ENCODE measurements at places on chromosomes 12 and 14.

GRCh38 chr12:10186299-10186698, 7.5 kb downstream of the TMEM52B start:
- DNase-seq: no peak

- no peak for DNase-seq
Measured at GRCh38 chr14:31239741-31240140, 32.1 kb upstream of the HECTD1 start.

DNA sequence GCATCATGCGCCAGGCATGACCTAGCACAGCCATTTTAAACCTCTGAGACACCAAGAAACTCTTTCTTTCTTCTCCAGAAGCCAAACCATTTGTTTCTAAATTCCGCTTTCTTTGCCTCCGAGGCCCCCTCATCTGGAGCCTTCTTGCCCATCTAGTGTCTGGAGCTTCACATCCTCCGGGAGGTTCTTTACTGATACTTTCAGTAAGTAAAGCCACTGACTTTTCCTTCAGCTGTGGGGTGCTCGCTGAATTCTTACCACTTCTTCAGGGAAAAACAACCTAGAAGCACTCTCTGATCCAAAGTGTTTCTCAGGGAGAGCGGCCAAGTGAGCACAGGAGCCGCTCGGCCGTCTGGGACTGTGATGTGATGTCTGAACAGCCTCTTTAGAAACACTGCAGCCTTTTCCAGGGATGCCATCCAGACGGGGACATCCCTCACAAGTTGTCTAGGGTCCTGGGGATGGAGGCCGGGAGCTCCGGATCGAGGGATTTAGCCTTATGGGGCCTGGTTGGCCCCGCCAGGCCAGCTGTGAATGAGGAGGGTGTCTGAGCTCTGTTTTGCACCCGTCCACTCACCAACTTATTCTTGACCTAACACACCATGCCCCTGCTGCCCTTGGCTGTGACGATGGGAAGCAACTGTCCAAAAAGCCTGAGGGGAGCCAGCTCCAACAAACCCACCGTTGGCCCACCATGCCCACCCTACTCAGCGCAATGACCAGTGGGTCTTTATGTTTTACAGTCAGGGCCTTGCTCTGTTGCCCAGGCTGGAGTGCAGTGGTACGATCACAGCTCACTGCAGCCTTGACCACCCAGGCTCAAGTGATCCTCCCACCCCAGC, 160.6 kb downstream of the ZFP36L1 start:
- DNase-seq: no peak

- no peak for DNase-seq
Measured at GRCh38 chr14:37594971-37595808, at the start of the genes FOXA1 and TTC6. Gene FOXA1, minus strand, starts transcription at chr14:37595249. Its CDS starts 277 bp downstream, at chr14:37594972. Gene TTC6, plus strand, starts transcription at chr14:37595629. Its CDS starts 26,436 bp downstream, at chr14:37622065.

DNA sequence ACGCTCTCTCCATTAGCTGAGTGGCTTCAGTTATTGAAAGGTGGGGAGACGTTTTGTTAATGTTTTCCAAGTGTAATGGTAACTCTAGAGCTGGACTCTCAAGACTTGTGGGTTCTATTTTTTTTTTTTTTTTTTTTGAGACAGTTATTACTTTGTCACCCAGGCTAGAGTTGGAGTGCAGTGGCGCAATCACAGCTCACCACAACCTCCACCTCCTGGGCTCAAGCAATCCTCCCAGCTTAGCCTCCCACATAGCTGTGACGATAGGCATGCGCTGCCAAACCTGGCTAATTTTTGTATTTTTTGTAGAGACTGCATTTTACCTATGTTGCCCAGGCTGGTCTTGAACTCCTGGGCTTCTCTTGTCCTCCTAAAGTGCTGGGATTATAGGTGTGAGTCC, 26.2 kb downstream of the ATF1 start:
- DNase-seq: no peak

- DNase-seq: no peak
Measured at GRCh38 chr12:26740991-26741390, 92.0 kb downstream of the ITPR2 start.

DNA sequence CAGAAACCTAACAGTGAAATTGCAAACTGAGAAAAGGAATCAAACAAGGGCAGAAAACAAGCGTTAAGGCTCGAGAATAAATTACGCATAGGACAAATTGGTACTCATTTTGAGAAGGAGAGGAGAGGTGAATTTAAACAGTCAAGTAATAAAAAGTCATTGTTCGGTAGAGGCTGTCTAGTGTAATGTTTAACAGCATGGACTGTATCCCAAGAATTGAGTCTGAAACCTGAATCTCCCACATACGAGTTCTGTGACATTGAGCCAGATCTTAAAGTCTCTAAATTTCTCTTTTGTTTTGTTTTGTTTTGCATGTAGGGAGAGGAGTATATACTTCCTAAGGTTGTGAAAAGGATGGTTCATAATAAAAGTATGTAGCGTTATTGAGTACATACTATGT, 216.5 kb upstream of the BTG1 start:
- no peak for DNase-seq

GRCh38 chr14:67483579-67484285, 4.8 kb downstream of the TMEM229B start:
- DNase-seq: no peak
